ENCODE measurements at places on chromosomes 5 and 9. TPM values are rescaled to one million over a fixed set of nuclear protein-coding genes. Genes with fewer than 3 reads are reported as not detected.
A peak's percentile ranks its signal among the peaks of the same experiment; 100 is the strongest.

PDE6A gene
- not detected for total RNA-seq

GRCh38 chr5:136076881-136077445 lies 48.2 kb downstream of the TGFBI start:
- H3K4me3 ChIP-seq, result no peak overlapping the region
- H3K36me3 ChIP-seq, result no peaks in the 10 kb centered on the region
- no peak for DNase-seq

PTGES gene
- 3.9 TPM for total RNA-seq

FRRS1L gene
- 0.78 TPM for total RNA-seq

DNA sequence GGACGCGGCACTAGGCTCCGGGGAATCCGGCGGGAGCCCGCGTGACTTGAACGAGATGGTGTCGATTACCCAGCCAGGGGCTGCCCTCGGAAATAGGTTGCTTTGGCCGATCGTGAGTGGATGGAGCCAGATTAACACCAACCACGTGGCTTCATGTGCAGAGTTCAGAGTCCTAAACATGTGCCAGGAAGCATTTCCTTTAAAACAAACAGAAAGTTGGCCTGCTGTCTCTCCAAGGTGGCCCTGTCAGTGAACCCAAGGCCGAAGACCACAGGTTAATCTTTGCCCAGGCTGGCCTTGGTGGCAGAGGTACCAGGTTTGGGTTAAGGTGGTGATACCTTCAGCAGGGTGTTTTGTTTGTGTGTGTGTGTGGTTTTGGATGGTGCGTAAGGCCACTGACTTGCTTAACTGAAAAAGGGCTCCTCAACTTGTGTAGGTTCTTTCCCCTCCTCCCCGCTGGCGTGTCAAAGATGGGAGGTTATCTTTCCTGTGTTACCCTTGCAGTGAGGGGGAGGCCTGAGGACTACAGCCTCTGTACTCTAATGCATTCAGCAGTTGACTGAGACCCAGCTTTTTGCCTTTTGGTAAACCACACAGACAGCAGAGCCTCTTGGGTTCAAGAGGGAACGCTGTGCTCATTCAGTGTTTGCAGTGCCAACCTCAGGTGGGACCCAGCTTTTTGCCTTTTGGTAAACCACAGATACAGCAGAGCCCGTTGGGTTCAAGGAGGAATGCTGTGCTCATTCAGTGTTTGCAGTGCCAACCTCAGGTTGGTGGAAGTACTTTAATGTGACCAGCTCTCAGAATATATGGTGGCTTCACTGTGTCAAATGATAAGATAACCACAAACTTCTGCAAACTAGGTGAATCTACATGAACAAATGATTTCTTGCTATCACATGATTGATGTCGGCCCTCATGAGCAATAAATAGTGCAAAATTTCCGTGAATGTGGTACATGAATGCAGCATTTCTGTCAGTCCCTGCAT lies 1.4 kb downstream of the IQGAP2 start:
- DNase-seq, result no peak
- no peaks in the 10 kb centered on the region for H3K27me3 ChIP-seq
- no peak overlapping the region for H3K27ac ChIP-seq
- H3K4me3 ChIP-seq, result peak overlapping the region; percentile 90
- peaks cover 36% of the 10 kb centered on the region for H3K4me1 ChIP-seq
- H3K36me3 ChIP-seq, result 0 out of 2 replicates have a peak, but pooled peaks cover 4% of the 10 kb centered on the region

NUTM2F gene
- total RNA-seq, result 0.45 TPM

TMEM171 gene
- total RNA-seq, result 1.7 TPM

- no peak overlapping the region for H3K27ac ChIP-seq
- no peaks in the 10 kb centered on the region for H3K4me1 ChIP-seq
- H3K36me3 ChIP-seq, result no peaks in the 10 kb centered on the region
- H3K27me3 ChIP-seq, result no peaks in the 10 kb centered on the region
- no peak for DNase-seq
Observed at GRCh38 chr9:99475401-99476065, 253.5 kb downstream of the SEC61B start.

DNA sequence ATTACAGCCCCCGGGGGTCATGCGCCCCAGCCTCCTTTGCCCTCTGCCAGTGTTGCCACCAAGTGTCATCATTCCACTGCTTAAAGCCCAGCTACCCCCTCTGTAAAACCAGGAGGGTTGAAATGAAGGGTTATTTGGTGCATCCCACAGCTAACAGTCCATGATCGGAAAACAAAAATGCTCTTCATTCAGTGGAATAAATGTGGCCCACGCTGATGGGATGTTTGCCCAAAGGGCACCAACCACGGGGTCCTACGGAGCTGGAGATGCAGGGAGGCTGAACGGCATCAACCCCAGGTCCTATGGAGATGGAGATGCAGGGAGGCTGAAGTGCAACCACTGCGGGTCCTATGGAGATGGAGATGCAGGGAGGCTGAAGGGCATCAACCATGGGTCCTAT lies 218.5 kb upstream of the IRX1 start:
- no peak overlapping the region for H3K27ac ChIP-seq
- no peaks in the 10 kb centered on the region for H3K4me1 ChIP-seq
- DNase-seq, result no peak

- no peak overlapping the region for H3K27ac ChIP-seq
- no peaks in the 10 kb centered on the region for H3K36me3 ChIP-seq
- no peak overlapping the region for H3K4me3 ChIP-seq
- peak; percentile 43 for DNase-seq
Observed at GRCh38 chr5:133347039-133347438, 265.3 kb downstream of the FSTL4 start.

GRCh38 chr9:2228641-2229040 lies 213.5 kb downstream of the SMARCA2 start:
- no peak for DNase-seq
- no peak overlapping the region for H3K4me3 ChIP-seq
- no peaks in the 10 kb centered on the region for H3K36me3 ChIP-seq
- no peaks in the 10 kb centered on the region for H3K4me1 ChIP-seq
- no peaks in the 10 kb centered on the region for H3K27me3 ChIP-seq

NDST1 gene
- 85.0 TPM for total RNA-seq

DNA sequence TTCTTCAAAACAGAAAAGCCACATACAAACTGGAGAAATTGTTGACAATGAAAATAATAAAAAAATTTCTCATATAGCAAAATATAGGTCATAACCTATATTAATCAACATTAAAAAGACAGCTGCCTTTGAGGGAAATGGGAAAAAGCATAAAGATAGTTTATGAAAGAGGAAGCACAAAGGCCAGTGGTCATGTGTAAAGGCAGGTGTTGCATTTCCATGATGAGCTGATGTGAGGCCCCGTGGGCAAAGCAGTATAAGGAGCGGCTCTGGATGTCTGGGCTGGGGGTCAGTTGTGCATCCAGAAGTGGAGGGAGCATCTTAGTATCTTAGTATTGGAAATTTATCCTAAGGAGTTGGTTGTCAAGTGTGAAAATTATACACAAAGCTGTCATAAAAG lies 18.3 kb downstream of the NDUFS6 start:
- H3K4me1 ChIP-seq, result 0 out of 2 replicates have a peak, but pooled peaks cover 5% of the 10 kb centered on the region
- H3K36me3 ChIP-seq, result peaks cover 21% of the 10 kb centered on the region
- no peak for DNase-seq
- no peaks in the 10 kb centered on the region for H3K27me3 ChIP-seq

DNA sequence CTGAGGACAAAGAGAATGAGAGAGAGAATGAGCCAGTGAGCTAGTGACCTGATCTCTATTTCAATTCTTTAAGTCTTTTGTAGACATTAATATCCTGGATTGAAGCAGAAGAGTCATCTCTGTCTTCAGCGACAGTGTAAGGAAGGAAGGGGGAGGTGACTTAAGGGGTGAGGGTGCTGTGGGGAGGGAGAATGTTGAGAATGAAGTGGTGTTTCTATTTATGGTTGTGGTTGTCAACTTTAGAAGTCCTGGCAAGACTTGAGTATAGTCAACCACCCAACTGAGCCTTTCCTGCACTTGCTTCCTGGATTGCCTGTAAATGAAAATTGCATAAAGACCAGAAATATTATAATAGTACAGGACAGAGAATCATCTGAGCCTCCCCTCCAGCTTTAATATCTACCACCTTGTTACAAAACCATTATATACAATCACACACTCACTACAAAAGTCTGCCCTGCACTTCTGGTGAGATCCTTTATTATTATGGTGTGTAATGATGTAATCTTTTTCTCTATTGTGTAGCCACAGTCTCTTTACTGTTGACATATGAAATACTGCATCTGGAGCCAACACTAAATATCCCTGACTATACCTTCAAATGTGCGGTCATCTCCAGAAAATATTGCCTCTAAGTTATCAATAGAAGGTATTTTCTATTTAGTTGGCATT lies 91.7 kb downstream of the NTRK2 start:
- no peak overlapping the region for H3K4me3 ChIP-seq
- H3K27me3 ChIP-seq, result no peaks in the 10 kb centered on the region
- no peaks in the 10 kb centered on the region for H3K4me1 ChIP-seq
- DNase-seq, result no peak

DNA sequence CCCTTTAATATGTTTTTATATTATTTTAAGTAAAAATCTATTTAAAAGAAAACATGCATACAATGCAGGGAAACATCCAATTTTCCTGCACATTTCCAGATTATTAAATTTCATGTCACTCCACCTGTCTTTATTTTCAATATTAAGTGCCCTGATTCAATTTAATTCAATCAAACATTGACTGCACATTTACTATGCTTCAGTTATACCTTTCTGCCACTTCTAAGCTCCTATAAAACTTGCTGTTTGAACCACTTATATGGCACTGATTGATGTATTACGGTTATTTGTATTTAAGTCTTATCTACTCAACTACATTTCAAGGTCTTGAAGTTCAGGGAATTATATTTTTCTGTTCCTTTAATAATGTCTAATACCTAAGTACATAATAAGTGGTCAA lies 198.0 kb downstream of the CAVIN4 start:
- H3K4me3 ChIP-seq, result no peak overlapping the region
- DNase-seq, result no peak
- no peaks in the 10 kb centered on the region for H3K36me3 ChIP-seq
- H3K4me1 ChIP-seq, result peaks cover 23% of the 10 kb centered on the region
- H3K27me3 ChIP-seq, result no peaks in the 10 kb centered on the region

SCGB3A2 gene
- total RNA-seq, result 36.1 TPM

DNA sequence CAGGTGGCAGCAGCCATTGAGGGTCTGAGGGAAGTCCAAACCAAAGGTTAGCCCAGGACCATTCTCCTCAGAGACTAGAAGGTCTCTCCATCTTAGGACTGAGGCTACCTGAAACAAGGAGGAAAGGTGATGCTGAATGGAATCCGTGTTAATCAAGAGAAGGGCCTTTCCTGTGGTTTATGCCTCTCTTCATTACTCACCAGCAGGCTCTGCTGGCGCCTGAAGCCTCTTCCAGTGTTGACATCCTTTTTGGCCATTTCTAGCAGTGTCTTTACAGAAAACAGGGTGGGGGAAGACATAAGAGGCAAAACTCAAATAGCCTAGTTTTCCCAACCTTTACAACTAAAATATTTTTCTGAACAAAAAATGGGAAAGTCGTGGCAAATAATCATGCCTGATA lies 98.0 kb downstream of the ENC1 start:
- no peak for DNase-seq
- peak overlapping the region; percentile 84 for H3K27ac ChIP-seq
- H3K27me3 ChIP-seq, result no peaks in the 10 kb centered on the region
- H3K36me3 ChIP-seq, result no peaks in the 10 kb centered on the region
- H3K4me3 ChIP-seq, result no peak overlapping the region
- peaks cover 41% of the 10 kb centered on the region for H3K4me1 ChIP-seq

- H3K4me1 ChIP-seq, result peaks cover 6% of the 10 kb centered on the region
- no peaks in the 10 kb centered on the region for H3K36me3 ChIP-seq
- no peaks in the 10 kb centered on the region for H3K27me3 ChIP-seq
- DNase-seq, result no peak
- H3K4me3 ChIP-seq, result no peak overlapping the region
Observed at GRCh38 chr5:166724284-166724683, 1567.2 kb upstream of the WWC1 start.

PCDHB13 gene
- total RNA-seq, result 2.4 TPM

DNA sequence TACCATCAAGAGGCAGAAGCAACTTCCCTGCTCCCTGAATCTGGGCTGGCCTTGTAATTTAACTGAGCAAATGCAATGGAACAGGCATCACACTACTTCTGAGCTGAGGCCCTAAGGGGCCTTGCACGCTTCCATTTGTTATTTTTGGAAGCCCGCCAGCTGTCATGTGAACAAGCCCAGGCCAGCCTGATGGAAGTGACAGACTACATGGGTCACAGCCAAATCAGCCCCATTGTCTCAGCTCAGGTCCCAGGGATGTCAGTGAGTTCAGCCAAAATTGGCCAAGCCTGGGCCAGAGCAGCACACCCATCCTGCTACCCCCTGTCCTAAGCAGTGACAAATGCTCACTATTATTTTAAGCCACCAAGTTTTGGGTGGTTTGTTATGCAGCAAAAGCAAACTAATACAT lies 72.8 kb downstream of the PRRT1B start:
- no peaks in the 10 kb centered on the region for H3K4me1 ChIP-seq
- no peak overlapping the region for H3K27ac ChIP-seq
- 0 out of 2 replicates have a peak, but pooled peaks cover 6% of the 10 kb centered on the region for H3K36me3 ChIP-seq
- no peaks in the 10 kb centered on the region for H3K27me3 ChIP-seq
- DNase-seq, result no peak

STXBP1 gene
- 76.4 TPM for total RNA-seq

GRCh38 chr5:151718646-151719045 lies 31.9 kb upstream of the SPARC start:
- no peak for DNase-seq
- peaks cover 14% of the 10 kb centered on the region for H3K4me1 ChIP-seq
- H3K27me3 ChIP-seq, result no peaks in the 10 kb centered on the region
- H3K27ac ChIP-seq, result no peak overlapping the region
